ENCODE measurements at places on chromosomes 7 and 10. TPM values are rescaled to one million over a fixed set of nuclear protein-coding genes. Genes with fewer than 3 reads are reported as not detected.

ZNF488 gene
- polyA plus RNA-seq, result 0.07 TPM

ASL gene
- polyA plus RNA-seq, result 23.3 TPM

CTAGE15 gene
- not detected for polyA plus RNA-seq

GJC3 gene
- 0.30 TPM for polyA plus RNA-seq

GIMAP4 gene
- polyA plus RNA-seq, result 32.8 TPM

Measured in heart left ventricle (tissue), 16 donors.